ENCODE measurements at places on chromosomes 13 and 19.

- no peak for DNase-seq
These were observed 11.6 kb downstream of the MIR17HG start for GRCh38 chr13:91359111-91359510.

DNA sequence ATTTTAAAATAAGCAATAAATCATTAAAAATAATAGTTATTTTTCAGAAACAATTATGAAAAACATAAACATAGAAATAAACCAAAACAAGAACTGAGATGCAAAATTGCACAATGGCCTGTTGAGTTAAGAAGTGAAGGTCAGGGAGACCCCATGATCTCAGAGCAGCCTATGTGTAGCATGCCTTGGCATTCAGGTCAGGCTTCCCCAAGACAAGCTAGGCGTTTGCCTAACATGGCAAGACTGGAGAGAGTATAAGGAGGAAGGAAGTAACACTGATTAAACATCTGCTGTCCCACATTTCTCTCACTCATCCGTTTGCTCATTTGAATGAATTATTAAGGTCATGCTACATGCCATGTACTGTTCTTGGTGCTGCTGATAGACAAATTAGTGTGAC is 291.8 kb downstream of the TSHZ3 start:
- DNase-seq: no peak

GRCh38 chr13:40986101-40986856 is 32.8 kb downstream of the ELF1 start:
- DNase-seq: no peak

DNA sequence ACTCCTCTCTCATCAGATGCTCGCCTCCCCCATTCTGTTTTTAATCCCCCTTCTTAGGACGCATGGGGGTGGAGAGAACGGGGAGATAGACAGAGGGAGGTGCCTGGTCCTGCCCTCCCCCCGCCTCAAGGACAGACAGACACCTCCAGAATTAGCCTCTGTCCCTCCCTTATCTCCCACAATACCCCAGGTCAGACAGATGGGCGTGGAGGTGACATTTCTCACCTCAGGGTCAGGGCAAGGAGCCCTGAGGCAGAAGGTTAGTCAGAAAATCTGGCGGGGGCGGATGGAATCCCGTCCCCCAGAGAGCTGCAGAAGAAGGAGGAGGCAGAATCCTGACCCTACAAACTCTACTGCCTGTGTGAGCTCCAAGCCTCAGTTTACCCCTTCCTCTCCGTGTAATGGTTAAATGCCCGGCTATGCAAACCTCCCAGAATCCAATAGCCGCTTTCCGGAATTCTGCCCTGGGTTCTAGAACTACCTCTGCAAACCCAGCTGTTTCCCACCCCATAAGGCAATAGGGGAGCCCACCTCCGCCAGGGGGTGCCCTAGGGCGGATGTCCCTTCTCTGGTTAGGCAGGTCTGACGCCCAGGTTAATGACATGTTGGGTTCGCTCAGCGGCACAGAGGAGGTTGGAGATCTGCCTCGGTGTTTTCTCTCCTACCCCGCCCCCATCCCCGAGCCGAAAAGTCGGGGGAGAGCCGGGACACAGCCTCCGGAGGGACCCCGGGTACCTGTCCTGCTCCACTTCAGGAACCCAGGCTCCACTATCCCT is 900 bp downstream of the PPP1R13L start:
- DNase-seq: peak; percentile 54

- no peak for DNase-seq
These were observed 22.8 kb upstream of the RNF17 start for GRCh38 chr13:24741016-24741662.

GRCh38 chr19:52735734-52736133 is 890 bp upstream of the ZNF611 start:
- no peak for DNase-seq

GRCh38 chr19:44753932-44754749 is 5.6 kb downstream of the BCL3 start:
- peak; percentile 56 for DNase-seq

GRCh38 chr19:3959766-3960131 is 11.2 kb downstream of the DAPK3 start:
- DNase-seq: no peak

DNA sequence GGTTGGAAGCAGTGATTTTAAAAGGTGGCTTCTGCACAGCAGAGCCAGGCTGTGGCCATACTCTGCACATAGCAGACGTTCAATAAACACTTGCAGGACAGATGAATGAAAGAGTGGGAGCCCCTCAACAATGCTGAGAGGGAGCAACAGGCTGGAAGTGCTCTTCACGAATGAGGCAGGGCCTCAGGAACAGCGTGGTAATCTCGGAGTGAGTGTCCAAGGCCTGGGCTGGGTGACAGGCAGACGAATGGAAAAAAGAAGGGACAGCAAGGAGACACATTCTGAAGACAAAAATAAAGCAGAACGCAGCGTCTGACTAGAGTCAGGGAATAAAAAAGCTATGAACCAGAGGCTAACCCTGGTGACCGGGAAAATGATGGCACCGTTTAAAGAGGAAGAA is 11.1 kb downstream of the GJA3 start:
- no peak for DNase-seq

DNA sequence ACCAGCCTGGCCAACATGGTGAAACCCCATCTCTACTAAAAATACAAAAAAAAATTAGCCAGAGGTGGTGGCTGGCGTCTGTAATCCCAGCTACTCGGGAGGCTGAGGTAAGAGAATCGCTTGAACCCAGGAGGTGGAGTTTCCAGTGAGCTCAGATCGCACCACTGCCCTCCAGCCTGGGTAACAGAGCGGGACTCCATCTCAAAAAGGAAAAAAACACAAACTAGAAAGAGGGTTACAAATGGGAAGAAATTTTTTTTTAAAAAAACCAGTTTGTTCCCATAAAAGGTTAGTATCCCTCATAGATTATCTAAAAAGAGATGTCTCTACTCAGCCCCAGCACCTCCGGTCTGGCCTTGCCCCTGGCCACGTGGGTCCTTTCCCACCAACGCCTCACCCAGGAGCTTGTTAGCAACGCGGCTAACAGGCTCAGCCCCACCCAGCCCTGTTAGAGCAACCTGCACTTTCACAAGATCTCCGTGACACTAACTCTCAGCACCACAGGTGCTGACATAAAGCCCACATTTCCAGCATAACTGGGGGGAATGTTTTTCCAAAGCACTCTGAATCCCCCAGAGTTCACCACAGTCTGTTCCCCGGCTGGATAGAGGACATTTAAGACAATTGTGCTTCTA is 4.3 kb downstream of the DMKN start:
- peak; percentile 16 for DNase-seq

DNA sequence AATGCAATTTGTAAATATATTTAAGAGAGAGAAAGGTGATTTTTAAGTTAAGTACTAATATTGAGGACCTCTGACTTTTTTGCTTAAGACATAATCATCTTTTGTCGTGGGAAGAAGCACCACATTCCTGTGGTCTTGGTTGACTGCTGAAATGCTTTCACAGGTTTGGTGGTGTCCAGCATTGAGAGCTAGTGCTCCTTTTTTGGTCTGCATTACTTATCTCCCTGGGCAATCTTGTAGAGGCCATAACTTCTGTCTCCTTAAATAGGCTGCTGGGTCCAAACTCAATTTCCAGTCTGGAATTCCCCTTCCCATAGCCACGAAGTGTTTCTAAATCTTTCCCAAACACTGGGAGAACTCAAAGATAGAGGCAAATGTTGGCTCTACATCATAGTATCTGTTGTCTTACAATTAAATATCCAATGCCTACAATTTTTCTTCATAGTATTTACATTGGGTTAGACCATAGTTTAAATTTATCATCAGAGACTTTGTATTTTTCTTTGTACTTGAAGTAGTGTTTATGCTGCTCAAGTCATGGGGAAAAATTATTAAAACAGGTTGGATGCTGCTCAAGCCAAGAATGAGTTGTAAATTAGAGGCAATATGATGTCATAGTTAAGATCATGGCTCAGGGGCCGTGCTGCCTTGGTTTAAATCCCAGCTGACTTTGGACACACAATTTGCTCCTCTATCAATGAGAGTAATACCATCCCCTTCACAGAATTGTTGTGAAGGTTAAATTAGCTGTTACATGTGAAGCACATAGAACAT is 105.6 kb downstream of the POSTN start:
- DNase-seq: no peak

DNA sequence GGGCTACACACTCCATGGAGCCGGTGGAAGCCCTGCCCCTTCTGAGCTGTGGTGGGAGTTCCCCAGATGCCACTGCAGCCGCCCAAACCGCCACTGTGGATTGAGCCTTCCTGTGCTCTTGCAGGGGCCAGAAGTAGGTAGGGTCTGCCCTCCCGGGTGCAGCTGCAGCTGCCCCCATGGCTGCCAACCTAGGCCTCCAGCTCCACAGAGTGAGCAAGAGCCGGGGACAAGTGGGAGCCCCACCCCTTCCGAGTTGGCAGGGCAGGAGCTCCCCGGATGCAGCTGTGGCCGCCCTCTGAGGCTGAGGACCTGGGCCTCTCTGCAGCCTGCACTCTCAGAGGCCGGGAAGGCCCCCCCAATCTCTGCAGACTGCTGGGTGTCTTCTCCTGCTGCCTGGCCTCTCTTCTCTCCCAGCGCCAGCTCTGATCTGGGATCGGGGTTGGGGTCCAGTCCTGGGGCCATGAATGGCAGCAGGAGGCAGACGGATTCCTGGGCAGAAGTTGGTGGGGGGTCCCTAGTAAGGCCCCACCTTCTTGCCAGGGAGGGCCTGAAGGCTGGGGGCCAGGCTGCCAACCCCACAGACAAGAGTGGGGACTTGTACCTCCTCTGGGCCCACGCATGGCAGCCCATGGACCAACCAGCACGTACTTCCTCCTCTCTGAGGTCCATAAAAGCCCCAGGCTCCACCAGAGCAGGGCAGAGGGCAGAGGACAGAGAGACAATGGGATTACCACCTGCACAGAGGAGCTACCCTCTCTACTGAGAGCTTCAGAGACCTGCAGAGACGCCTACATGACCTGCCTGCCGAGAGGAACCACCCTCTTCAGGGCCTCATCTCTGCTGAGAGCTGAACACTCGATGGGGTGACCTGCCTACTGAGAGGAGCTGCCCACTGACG is 28.9 kb downstream of the AP2S1 start:
- DNase-seq: peak; percentile 45

GRCh38 chr19:1045247-1045603 is 5.3 kb downstream of the ABCA7 start:
- DNase-seq: no peak

GRCh38 chr13:23386533-23386932 is 47.0 kb downstream of the SACS start:
- no peak for DNase-seq

DNA sequence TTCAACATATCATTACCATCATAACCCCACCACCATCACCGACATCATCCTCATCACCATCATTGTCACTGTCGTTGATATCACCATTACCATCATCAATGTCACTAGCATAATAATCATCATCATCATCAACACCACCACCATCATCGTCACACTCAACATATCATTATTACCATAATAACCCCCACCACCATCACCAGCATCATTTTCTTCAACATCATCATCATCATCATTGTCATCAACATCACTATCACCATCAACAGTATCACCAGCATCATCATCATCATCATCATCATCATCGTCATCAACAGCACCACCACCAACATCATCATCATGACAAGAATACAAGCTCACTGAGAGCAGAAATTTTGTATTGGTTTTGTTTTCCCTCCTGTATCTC is 83.8 kb downstream of the MBD3L1 start:
- no peak for DNase-seq

DNA sequence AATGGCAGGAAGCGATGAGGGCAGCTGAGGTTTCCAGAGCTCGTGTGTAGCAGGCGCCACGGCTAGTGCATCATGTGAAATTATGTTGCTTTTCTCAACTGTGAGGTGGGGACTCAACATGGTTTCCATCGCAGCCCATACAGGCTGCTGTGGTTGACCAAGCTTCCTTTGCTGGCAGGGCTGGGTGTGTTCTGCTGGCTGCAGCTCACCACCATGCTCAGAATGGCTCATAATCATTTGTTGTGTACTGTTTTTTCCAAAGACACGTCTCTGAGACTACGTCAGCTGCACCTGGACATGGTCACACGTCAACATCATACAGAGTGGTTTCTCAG is 16.1 kb upstream of the RASA3 start:
- DNase-seq: peak; percentile 70
